ENCODE measurements at places on chromosomes 7 and 10.

GRCh38 chr7:43042302-43042701 is 70.1 kb upstream of the HECW1 start:
- no peak for DNase-seq

GRCh38 chr7:100516135-100516812 is 22.7 kb upstream of the AGFG2 start:
- no peak for DNase-seq

DNA sequence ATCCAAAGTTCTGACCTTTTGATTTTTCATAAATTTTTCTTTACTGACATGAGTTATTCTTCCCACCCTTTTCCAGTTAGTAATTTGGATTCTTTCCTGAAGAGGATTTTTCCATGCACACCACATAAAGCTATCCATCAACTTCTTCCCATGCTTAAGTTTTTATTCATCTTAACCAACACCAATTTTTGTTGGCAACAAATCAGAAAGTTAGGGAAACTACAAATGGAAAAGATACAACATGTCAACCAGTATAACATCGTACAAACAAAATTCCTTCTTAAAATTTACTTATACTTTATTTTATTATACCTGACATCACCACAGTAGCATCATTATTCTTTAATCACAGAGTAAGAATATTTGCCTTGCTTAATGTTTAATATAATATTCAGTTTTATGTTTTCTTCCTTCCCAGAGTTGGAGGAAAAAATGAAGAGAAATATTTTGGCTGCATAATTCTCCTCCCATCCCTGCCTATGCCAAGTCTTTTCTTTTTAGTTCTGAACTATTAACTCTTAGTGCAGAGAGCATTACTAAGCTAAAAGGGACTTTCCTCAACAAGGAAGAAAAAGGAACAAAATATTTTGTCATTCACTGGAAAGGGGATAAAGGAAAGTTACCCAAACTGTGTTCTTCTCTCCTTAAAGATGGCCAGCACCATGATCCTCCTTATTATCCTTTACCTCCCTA is 67.5 kb upstream of the MEOX2 start:
- DNase-seq, result no peak

DNA sequence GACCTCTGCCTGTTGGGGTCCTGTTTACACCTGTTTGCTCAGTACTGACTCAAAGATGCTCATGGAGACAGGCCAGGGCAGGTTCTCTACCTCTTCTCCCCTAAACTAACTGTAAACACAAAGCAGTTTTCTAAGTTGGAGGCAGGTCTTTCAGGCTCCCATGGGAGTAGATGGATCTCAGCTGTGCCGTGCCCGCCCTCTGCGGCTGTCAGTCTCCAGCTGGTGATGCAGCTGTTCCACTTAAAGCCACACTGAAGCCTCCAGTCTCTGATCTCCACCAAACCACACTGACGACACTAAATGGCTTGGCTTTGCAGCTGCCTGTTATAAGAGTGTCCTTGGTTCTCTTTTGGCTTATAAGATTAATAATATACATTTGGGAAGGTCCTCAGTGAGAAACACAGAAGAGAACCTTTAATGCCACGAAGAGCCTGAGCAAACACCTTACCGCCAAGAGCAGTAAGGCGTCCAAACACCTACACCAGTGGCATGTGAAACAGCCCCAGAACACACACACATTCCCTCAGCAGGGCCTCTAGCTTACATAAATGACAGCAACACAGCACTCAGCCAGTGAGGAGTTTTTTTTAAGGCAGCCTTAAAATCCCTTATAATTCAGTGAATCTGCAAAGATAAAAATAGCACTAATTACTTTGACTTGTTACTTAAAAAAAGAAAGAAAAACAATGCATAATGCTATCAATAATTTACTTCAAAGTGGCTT is 60.4 kb upstream of the KCNIP2 start:
- no peak for DNase-seq

DNA sequence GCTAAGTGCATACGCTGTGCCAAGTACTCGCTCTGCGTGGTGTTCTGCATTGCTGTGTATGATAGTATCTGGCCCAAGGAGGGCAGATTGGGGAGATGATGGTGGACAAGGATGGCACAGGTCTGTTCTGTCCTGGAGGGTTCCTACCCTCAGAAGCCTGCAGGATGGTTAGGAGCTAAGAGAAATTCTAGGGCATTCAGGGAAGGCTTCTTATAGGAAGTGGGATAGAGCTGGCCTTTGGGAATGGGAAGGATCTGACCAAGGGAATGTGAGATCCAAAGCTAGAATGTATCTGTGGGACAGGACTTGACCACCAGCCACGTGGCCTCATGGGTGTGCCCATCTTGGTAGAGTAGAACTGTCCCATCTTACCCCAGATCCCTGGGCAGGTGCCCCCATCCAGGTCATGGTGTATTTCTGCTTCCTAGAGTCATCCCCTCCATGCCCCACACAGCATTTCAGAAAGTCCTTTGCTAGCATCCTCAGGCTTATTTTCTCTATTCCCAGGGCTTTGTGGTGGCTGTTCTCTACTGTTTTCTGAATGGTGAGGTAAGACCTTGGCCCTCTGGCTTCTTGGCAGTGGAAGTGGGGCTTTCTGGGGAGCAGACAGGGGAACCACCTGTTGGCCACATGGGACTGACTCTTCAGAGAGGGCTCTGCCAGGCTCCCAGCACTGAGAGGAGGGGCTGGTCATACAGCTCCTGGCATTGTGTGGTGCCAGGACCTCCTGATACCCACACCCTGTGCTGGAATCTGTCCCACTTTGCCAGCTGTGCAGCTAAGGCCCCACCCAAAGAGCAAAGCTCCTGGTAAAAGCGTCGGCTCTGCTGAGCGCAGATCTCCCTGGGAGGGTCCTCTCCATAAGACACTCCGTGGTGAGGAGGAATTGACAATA is 52.5 kb downstream of the ADCYAP1R1 start:
- DNase-seq, result no peak

GRCh38 chr10:75652146-75652740 is 220.8 kb downstream of the LRMDA start:
- DNase-seq, result no peak

GRCh38 chr7:35386816-35387706 is 133.2 kb upstream of the TBX20 start:
- no peak for DNase-seq

DNA sequence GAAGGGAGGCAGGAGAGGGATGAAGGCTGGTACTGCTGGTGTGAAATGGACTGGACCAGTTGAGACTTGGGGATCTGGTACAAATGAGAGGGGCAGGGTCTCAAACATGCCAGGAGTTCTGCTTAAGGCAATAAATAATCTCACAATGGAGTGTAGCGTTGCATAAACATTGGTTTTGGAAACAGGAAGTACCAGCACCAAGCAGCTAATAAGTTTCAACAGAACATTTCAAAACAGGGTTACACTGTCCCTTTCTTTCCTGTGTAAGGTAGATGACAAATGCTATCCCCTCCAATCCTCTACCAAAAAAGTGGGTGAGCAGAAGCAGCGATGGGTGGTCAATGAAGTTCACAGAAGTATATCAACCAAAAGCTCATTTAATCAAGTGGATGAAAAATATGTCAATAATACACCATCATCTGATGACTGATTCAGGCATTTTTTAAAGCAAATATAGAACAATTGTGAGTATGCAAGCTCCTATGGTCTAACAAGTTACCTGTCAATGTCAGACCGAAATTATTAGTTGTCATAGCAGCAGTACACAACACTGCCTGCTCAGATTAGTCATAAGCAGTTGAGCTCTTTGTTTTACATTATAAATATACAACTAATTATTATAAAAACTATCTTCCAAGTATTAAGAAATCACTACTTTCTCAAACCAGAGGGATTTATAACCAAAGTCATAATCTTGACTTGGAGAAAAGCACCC is 220.0 kb downstream of the FAM107B start:
- no peak for DNase-seq

GRCh38 chr7:30145426-30145970 is 10.7 kb downstream of the MTURN start:
- no peak for DNase-seq

Measured in stimulated activated CD4-positive, alpha-beta T cell treated with anti-CD3 and anti-CD28 coated beads, Interleukin-1b, Interleukin-23, amount 100 ng/mL, for 4 hours (primary cell).